ENCODE measurements at places on chromosomes 7 and 10.

DNA sequence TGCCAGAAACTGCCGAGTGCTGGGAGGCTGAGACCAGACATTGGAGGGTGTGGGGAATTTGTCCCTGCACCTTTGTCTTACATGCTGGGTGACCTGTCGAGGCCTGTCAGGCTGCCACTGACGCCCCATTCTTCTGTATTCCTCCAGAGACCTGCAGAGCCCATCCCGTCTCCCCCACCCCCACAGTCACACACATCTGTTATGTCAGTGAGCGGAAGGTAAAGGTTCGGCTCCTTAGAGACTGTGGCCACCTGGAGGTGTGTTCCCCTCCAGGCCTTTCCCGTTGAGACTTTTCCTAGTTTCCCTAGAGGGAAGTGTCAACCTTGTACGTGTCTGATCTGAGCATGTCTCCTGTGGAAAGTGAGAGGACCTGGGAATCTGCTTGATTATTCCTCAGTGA lies 84.5 kb downstream of the ATXN7L1 start:
- no peak for DNase-seq

DNA sequence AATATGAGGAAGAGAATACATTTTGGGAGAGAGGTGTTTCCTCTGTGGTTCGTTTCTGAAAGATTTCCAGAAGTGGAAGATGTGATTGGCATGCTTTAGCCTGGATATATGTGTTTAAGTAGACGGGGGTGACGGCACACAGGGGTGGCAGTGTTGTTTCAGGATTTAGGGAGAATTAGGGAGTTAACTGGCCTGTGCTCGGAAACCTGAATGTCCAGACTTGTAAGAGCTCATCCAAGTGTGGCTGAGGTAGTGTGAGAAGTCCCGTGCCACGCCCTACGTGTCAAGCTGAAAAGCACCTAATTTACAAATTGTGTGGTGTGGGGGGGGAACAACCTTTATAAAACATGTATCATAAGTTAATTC lies 1.1 kb downstream of the RALA start:
- no peak for DNase-seq

- no peak for DNase-seq
Observed at GRCh38 chr10:87928996-87929395, 65.6 kb downstream of the PTEN start.

DNA sequence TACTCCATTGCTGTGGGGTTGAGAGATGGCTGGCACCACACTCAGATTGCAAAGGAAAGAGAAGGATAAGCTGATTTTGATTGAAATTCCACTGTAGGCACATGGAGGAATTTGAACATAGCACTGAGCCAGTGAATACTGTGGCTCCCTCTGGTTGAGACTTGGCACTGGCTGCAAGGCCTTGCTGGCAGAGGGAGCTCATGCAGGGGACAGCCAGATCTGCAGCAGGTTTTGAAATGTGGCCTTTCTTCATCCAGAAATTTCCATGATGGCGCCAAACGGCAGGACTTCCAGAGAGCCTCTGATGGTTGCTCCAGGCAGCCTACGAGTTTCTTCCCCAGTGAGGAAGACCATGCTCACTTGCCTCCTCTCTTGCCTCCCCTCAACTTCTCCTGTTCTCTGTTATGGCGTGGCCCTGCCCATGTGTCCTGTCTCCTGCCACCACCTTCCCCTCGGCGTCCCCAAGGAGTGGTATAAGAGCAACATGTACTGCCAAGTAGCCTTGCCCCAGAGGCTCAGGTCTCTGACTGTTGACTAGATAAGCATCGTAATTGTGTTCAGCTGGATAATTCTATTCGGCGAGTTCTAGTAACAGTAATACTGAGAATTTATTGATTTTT lies 265.6 kb downstream of the CCDC3 start:
- no peak for DNase-seq

GRCh38 chr7:55019691-55020465 lies 1.1 kb downstream of the EGFR start:
- no peak for DNase-seq

- no peak for DNase-seq
Observed at GRCh38 chr10:54800741-54801421, at the start of gene PCDH15. PCDH15 (minus strand) TSS chr10:54801231; CDS start chr10:54664262, 136,969 bp downstream.

All from hematopoietic multipotent progenitor cell treated with erythropoietin and hydrocortisone succinate and interleukin-3 and kit ligand, for 8 days (in vitro differentiated cells).